Mesothelial cell of epicardium (in vitro differentiated cells): ENCODE measurements at places on chromosomes 12 and 14.

- DNase-seq: no peak
Observed at GRCh38 chr12:97267594-97268202, 194.9 kb upstream of the RMST start.

DNA sequence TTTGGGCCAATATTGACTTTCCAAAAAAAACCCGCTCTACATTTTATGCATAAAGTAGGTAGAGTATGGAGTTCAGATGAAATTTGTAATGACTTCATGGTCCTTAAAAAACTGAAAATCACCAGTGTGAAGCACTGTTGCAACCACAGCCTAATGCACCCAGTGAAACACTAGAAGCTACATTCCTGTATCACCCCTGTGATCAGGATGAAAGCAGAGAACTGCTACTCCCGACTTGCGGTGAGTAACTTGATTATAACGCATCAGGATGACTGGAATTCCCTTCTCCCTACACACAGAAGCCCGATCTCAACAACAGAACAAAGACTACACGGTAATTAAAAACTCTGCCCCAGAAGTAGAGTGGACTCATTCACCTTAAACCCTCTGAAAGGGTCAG, 33.8 kb downstream of the SPTB start:
- DNase-seq: no peak

- DNase-seq: no peak
Observed at GRCh38 chr12:96233939-96234461, 39.8 kb downstream of the ELK3 start.

- no peak for DNase-seq
Observed at GRCh38 chr14:74578479-74578878, 33.6 kb downstream of the LTBP2 start.

GRCh38 chr12:86744547-86745212, 488.5 kb upstream of the MGAT4C start:
- DNase-seq: no peak

- DNase-seq: no peak
Observed at GRCh38 chr12:52073531-52074381, 4.0 kb downstream of the ATG101 start.

- DNase-seq: no peak
Observed at GRCh38 chr12:91163116-91163515, 19.5 kb downstream of the DCN start.

DNA sequence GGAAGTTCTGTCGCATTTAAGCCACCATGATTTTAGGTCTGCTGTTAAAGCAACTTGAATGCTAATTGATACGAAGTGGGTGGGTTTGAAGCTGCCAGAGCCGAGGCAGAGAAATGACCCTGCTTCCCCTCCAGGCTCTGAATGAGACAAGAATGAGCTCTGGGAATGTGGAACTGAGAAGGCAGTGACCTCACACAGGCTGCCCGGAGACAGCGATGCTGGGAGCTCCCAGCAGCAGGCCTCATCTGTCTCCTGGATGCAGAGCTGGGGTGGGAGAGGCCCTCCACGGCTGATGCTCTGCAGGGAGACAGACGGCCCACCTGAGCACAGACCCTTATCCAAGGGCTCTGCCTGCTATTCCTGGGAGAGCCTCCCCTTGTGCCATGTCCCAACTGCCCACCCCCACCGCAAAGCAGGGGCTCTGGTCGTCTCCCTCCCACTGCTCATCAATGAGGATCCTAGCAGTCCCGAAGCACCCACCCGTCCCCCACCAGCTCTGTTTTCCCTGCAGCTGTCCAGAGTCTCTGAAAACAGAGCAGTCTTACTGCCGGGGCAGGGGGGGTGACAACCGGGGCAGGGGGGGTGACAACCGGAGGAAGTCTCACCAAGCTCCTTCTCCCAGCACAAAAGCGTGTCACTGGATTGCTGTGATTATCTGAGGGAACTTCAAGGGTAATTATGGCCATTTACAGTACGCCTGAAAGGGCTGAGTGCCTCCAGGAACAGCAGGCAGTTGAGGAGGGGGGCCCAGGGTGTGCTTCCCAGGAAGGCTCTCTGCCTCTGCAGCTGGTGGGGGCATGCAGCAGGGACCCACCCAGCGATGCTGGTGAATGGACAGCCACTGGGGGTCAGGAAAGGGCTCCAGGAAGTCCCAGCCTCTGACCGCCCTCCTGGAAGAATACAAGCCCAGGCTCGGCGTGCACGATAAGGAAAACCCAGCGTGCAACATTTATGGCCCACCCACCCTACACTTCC, 67.8 kb downstream of the CHGA start:
- DNase-seq: no peak

- no peak for DNase-seq
Observed at GRCh38 chr12:53057816-53058500, 8.1 kb downstream of the TNS2 start.

DNA sequence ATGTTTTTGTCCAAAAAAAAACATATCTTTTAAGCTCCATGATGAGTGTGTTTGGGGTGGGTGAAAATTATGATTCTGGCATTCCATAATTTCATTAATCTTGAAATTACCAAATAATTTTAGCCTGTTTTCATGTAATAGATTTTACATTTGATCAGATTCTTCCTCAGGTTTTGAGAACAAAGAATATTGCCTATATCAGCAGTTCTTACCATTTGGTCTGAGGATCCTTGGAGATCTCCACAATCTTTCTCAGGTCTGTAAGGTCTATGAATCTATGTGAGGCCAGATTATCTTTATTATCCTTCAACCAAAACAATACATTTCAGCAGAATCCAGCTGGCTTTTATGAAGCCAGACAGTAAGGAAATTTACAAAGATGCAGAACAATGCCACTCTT, 373.3 kb upstream of the E2F7 start:
- DNase-seq: no peak

DNA sequence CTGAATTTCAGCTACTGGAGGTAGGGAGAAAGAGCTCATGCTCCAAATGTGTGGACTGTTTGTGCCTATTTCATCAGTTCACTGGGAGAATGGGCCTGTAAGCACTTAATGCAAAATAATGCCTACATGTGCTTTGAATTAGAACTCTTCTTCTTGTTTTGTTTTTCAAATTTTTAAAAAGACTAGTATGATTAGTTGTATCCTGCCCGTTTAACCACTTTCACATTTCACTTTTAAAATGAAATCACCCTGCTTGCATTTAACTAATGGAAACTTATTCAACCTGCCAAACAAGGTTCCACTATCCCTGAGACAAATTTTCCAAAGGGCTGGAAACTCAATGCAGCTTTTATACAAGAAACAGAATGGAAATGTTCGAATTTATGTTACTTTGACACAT, 79.7 kb downstream of the SAMD4A start:
- DNase-seq: no peak

DNA sequence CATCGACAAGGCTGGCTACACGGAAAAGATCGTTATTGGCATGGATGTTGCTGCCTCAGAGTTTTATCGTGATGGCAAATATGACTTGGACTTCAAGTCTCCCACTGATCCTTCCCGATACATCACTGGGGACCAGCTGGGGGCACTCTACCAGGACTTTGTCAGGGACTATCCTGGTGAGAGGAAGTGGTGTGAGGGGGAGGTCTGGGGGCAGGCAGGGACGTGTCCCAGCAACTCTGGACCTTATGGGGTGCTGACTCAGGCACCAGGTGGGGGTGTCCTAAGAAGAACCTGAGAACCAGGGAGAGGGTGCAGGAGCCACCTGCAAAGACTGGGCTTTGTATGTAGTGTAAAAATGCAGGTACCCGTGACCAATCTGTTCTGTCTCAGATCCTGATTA, 5.2 kb downstream of the ENO2 start:
- DNase-seq: no peak

DNA sequence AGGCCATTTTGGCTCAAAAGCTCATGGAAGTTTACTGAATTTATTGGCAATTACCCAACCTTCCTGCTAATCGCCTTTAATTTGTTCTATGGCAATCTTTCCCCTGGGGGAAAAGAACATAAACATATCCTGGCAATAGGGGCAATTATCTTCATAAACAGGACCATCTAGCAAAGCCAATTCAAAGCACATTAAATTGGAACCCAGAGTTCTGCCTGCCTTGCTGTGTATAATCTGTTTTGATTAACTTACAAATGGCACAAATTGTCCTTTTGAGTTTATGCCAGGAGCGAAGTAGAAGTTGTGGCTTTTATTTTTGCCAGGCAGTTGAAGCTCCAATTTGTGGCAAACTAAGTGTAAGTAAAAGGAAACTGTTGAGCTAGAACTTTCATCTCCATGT, 68.6 kb downstream of the C12orf50 start:
- no peak for DNase-seq

DNA sequence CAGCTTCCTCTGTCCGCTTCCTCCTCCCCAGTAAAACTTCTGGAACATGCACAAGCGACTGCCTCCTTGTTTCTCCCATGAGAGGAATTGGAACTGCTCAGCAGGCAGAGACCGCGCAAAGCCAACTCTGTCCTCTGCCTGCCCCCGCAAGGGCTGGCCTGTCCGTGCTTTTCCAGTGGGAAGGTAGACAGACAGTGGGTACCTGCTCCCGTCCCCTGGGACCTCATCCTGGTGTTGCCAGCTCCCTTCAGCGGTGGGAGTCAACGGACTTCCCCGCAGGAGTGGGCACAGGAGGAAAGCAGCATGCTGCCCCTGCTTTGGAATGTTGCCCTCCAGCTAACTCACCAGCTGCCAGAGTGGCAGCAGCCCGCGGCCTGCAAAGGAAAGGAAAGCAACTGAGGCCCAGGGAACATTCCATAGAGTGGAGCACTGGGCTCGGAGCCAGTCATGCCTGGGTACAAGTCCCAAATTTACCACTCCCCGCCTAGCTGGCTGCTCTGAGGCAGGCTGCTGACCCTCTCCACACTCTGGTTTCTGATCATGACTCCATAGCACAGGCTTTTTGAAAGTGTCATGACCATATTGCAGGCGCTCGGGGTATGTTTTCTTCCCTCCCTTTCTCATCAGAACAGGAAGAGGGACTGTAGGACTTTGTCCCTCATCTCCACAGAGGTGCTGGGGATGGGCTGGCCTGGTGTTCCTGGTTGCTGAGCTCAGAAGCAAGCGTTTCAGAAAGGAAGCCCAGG, 89.2 kb upstream of the CLMN start:
- no peak for DNase-seq

GRCh38 chr14:106436310-106436905, 910.0 kb downstream of the TMEM121 start:
- DNase-seq: no peak

- DNase-seq: no peak
Observed at GRCh38 chr14:54629635-54630360, 62.9 kb downstream of the SAMD4A start.

DNA sequence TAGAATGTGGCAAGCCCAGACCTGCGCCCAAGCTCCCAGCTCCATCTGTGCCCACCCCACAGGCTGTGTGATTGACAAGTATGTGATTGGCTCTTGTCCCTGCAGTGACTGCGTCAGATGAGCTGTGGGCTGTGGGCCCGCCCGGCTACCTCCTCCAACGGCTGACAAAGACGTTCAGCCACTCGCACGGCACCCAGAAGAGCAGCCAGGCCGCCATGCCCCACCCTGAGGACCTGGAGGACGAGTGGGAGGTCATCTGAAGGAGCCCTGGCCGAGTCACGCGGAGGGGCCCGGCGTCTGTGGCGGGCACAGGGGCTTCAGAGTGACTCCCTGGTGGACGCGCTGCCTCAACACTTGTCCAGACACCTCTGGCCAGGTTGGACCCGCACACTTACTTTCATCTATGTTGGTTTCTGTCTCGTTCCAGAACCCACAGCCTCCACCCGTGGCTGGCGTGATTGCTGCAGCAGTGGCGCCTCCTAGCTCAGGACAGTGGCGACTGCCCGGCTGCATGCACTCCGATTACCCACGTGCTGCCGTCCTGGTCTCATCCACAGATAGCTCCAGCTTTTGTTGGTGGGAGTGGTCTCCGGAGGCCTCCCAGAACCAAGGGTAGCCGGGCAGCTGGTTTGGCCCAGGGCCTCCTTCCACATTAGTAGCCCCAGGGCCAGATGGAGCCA, 11.4 kb downstream of the ANKRD9 start:
- no peak for DNase-seq

DNA sequence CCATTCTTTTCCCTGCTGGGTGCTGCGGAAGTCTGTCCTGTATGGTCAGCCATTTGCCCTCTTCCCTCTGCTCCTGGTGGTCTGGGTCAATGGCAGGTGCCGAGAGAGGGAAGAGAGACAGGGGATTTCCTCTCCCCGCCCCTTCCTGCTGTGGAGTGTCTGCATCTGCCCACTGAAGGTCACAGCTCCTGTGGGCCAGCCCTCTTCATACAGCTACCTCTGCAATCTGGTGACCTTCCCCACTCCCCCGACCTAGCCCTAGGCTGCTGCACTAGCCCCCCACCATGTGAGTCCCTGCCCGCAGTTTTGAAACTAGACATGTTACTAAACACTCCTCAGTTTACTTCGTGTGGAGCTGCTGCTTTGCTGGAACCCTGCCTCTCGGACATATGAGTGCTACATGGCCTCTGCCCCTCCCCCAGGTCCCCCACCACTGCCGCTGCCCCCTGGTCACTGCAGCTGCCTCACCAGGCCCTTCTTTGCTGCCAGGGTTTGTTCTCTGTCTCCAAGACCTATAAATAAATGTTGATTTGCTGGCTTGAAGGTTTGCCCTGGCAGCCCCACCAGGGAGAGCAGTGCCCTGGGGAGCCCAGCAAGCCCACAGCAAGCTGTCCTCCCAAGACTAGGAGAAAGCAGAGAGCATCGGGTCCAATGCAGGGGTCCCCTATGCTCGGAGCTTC, 102.9 kb downstream of the DPF3 start:
- DNase-seq: no peak

- no peak for DNase-seq
Observed at GRCh38 chr14:105387530-105387922, 10.8 kb upstream of the TEX22 start.

GRCh38 chr12:103279444-103279843, 216.3 kb downstream of the C12orf42 start:
- no peak for DNase-seq

DNA sequence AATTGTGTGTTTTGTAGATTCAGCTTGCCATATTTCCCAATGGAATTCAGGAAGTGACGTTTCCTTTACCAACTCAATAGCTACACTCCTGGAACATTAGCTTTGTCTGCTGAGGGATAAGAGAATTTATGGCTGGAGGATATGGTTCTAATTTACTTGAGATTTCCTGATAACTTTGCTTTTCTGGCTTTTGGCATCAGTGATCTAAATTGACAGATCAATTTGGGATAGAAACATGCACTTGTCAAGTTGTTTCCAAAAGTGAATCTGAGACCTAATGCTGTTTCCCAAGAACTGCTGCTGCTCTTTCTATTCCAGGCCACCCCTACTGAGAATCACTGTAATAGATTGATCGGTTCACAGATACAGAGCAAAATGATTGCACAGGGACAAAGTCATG, 43.2 kb downstream of the MGAT4C start:
- no peak for DNase-seq

DNA sequence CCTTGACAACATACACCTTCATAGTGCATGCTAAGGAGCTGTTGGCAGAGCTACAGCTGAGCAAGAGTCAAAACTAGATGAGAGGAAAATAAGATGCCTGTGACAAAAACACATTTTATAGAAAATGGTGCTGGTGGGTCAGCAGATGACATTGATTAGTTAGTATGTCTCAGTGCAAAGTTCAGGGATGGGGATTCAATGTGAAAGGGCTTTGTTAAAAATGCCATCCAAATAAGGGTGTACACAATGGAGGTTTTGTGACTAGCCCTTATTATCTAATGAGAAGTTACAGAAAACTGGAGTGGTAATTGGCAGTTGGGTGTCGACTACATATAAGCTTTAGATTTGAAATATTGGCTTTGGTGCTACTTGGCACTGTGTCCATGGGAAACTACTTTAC, 169.0 kb downstream of the MON2 start:
- DNase-seq: no peak
